Activated CD8-positive, alpha-beta memory T cell treated with anti-CD3 and anti-CD28 coated beads for 4 hours (primary cell): ENCODE measurements at places on chromosomes 3 and 15.

GRCh38 chr15:66921319-66921915 is 144.0 kb upstream of the SMAD3 start:
- no peak for DNase-seq

- no peak for DNase-seq
Measured at GRCh38 chr15:27936164-27936563, 163.0 kb downstream of the OCA2 start.

DNA sequence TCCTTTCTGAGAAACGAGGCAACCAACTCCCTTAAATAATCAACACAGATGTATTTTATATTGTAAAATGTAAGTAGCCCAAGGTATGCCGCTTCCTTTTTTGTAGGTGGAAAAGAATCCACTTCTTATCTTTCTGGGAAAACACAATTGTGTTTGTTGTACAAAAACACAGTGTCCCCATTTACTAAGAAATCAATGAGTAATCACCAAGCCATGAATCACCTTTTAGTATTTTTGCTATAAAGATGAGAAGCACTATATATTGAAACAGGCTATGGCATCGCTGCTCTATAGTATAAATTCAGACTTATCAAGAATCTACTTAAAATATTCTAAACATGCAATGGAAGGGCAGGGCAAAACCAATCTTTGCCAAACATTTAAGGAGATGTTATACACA is 104.0 kb downstream of the TNIK start:
- no peak for DNase-seq

GRCh38 chr3:56459104-56459496 is 9.2 kb downstream of the ERC2 start:
- no peak for DNase-seq

- no peak for DNase-seq
Measured at GRCh38 chr3:170804078-170804477, 65.9 kb downstream of the RPL22L1 start.

- no peak for DNase-seq
Measured at GRCh38 chr3:108137460-108137814, 46.6 kb upstream of the CD47 start.

GRCh38 chr15:31828594-31828993 is 201.7 kb upstream of the CHRNA7 start:
- no peak for DNase-seq

DNA sequence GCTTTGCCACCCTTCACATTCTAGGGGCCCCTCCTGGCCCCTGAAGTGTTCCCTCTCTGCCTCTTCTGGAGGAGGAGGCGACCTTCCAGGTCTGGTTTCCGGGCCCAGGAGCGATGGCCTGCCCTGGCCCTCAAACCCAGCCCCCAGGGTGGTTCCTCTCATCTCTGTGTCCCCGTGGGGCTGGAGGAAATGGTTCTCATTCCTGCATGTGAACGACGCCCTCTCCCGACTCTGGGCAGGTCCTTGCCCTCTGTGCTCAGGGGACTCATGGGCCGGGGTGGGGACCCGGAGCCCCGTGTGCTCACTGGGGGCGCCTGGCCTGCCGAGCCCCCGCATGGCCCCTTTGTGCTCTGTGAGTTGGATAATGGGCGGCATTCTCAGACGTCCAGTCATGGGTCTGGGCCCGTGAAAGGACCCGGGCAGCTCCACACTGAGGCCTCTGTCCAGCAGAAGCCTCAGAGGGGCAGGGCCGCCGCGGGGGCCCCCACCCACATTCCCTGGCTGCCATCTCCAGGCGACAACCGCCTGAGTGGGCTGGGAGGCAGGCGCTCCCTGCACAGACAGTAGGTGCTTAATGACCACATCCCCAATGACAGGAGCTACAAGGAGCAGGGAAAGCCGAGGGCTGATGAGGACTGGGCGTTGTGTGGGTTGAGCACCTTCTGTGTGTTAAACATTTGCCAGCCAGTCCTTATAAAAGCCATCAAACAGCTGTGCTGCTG is 5.5 kb upstream of the PLXND1 start:
- no peak for DNase-seq

GRCh38 chr3:174186377-174186989 is 672.7 kb upstream of the NAALADL2 start:
- no peak for DNase-seq

DNA sequence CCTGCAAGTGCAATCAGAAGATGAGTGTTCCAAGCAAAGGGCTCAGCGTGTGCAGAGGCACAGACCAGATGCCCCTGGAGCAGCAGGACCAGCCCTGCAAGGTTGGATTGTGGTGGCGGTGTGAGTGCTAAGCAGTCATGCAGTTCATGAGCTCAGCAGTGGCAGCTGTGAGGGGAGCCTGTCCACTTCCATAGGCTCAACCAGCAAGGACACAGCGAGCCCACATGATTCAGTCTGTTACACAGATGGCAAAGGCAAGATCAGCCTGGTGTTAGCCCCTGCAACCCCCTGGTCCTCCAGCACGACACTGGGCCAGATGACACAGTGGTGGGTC is 95.9 kb upstream of the PRR23E start:
- DNase-seq = no peak

DNA sequence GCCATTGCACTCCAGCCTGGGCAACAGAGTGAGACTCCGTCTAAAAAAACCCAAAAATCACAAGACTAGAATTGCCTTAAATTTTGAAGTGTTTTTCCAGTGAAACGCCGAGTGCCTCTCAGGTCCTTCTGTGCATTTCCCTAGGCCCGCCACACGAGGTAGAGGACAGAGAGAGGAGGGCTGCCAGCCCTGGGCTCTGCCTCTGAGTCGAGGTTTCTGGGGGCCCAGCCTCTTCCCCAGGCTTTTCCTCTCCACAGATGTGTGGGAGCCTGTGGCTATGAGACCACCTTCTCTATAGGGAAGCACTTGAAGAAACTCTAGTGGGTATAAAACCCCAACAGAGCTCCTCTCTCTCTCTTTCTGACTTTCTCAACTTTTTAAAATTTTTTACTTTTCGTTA is 10.9 kb upstream of the EHD4 start:
- no peak for DNase-seq

DNA sequence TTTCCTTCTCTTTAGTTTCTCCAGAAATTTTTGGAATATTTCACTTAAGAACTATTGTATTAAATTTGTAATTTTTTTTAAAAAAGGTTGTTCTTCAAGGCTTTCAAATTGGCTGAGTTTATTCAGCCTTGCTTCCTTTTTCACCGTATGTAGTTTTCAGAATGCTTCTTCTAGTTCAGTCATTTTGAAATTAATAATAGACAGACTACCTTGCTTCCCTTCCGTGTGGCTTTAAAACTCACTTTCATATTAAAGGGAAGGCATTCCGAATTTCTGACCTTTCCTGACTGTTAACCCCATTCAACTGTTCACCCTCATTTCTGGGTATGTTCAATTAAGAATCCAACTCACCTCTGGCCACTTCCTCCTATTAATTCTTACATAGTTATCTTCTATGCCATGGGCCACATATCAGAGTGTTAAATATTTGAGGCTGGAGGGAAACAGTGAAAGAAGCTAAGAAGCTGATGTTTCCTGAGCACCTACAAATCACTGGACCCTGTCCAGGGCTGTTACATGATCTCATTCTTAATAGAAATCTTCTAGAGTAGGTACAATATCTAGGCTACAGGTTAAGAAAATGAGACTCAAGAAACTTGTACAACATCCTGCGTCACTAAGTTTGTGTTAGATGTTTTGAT is 237.5 kb downstream of the P3H2 start:
- no peak for DNase-seq

- no peak for DNase-seq
Measured at GRCh38 chr3:185779461-185779860, 45.4 kb downstream of the IGF2BP2 start.

DNA sequence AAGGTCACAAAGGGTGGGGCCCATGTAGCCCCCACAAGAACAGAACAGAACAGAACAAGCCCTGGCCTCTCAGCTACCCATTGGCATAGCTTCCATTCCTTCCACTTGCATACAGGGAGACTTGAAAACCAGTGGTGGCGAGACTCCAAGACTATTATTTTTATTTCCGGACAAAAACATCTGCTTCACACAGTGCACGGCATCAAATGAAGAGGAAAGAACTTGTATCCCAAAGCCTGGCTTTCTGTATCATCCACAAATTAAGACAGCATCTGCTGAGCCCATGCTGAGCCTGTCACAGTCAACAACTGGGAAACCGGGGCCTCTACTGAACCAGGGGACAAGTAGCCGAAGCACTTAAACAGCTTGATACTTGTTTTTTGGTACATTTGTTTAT is 56.0 kb downstream of the CLEC3B start:
- DNase-seq = no peak

- no peak for DNase-seq
Measured at GRCh38 chr15:71207141-71207540, 91.9 kb downstream of the THSD4 start.

GRCh38 chr3:194294199-194294894 is 56.8 kb downstream of the CPN2 start:
- DNase-seq = no peak

DNA sequence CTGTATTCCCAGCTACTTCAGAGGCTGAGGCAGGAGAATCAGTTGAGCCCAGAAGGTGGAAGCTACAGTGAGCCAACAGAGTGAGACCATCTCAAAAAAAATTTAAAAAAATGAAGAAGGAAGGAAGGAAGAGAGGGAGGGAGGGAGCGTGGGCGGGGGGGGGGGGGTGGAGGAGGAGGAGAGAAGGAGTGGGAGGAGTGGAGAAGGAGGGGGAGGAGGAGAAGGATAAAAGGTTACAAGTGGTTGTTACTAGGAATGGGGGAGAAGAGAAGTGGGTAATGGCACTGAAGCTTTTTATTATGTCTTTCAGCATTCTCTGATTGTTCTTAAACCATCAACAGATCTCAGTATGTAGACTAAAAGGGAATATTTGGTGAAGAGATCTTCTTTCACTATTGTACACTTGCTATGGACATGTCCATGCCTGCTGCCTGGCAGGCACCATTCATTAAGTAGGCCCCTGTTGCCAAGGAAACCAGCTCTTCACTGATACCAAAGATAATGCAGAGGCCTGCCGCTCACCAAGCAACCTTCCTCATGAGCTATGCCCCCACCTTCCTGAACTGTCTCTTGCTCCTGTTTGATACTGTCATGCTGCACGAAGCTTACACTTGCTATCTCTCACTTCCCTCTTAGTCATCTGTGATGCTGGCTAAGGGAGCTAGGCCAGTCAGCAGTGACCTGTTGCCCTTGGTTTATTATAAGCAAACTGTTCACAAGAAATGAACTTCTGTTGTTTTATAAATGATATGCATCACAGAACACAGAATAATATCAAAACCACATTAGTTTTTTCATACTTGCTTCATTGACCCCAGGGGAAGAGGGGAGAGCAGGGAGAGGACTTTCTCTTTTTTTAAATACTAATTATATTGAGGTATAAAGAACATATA is 23.1 kb downstream of the EPM2AIP1 start:
- no peak for DNase-seq

- no peak for DNase-seq
Measured at GRCh38 chr3:37540786-37541185, 320.9 kb upstream of the CTDSPL start.
